ENCODE measurements at places on chromosomes 12 and 14. TPM values are rescaled to one million over a fixed set of nuclear protein-coding genes. Genes with fewer than 3 reads are reported as not detected.

CIDEB gene
- total RNA-seq: 44.2 TPM

HIP1R gene
- total RNA-seq: 31.9 TPM

APOLD1 gene
- 7.2 TPM for total RNA-seq

AHNAK2 gene
- not detected for total RNA-seq

POTEG gene
- total RNA-seq: not detected

TAS2R8 gene
- not detected for total RNA-seq

GLI1 gene
- 0.53 TPM for total RNA-seq

DNA sequence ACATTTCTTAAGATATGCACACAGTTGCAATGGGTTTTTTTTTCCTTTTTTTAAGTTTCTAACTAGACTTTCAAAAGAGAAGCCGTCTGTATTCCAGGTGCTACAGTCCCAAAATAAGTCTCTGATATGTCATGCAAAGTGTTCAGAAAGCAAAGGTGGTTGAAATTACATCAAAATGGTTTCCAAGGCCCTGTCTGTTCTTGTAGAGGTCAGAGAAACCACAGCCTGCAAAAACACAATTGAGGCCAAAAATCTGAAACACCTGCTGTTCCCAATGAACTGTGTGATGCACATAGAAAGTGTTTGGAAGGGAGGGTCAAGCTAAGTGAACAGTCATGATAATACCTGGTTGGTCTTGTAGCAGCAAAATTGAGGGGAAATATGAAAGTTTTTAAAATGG lies 91.0 kb downstream of the VRK1 start:
- DNase-seq: no peak

DNA sequence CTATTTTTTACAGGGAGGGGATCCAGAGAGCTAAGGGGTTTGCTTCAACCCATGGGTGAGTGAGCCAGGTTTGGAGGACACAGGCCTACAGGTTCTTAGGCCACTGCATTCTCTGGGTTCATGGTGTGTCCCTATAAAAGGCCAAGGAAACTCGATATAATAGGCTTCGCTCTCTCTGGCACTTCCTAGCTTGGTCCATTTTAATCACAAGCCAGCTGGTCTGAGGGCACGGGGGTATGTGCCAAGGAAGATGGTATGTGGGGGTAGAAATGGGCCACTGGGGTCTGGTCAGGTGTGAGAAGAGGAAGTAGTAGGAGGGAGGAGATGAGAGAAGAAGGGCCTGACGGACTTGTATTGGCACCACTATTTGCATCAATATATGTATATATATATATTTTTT lies 4.9 kb downstream of the ETV6 start:
- no peak for DNase-seq

DNA sequence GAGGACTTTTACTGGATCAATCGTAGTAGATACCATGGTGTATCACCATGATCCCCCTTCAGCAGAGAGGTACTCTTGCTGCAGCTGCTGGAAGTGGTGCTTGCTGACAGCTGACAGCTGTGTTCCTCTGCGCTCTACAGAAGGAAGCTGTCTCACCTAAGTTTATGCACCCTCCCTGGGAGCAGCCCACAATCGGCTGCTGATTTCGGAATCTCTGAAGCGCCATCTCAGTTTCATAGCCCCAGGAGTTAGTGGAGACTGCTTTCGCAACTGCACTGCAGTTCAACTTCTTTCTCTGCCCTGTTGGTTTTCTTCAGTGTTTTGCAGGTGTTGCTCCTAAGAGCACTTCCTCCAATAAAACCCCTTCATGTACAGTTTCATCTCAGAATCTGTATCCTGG lies 237.9 kb downstream of the PAWR start:
- DNase-seq: no peak

DNA sequence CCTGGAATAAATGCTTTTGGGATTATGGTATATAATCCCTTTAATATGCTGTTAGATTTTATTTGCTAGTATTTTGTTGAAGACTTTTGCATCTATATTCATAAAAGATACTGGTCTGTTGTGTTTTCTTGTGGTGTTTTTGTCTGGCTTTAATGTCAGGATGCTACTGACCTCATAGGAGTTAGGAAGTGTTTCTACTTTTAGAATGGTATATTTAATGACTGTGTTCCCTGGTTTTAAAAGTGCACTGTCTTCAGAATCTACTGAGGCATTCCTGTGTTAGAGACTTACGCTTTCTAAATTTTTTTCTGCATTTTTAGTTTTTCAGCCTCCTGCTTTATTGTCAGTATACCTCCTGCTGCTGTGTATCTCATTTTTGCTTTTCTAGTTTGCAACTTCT lies 51.6 kb downstream of the ARHGAP5 start:
- DNase-seq: no peak

DNA sequence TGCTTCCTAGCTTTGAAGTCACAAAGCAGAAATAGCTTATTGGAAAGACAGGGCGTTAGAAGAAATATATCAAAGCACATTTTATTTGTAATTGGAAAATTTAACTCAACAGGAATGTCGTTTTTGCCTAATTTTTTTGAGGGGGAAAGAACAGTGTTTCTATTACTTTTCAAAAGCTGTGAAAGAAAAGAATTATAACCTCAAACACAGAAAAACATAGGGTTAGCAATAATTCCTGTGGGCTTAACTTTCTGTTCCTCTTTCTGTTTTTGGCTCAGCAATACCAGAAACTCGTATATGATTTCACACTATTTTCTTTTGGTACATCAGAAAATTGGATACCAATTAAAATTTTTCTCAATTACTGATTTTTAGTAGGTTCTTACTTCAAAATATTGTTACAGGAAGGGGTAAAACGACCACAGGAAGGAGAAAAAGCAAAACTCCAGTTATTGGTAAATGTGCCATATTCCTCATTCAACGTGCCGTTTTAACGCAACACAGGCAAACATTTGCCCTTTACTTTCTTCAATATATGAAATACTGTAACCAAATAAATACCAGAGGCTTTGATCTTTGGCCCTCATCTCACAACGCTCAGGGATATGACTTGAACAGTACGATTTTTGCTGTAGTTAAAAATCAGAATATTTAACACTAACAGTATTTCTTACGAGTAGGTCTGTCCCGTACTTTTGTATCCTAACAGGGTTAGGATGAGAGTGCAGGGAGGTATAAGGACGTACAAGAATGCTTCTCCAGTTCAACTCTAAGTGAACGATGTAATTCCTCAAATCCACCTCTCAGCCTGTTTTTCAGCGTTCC lies 1.3 kb upstream of the RNU6-7 start:
- no peak for DNase-seq

DNA sequence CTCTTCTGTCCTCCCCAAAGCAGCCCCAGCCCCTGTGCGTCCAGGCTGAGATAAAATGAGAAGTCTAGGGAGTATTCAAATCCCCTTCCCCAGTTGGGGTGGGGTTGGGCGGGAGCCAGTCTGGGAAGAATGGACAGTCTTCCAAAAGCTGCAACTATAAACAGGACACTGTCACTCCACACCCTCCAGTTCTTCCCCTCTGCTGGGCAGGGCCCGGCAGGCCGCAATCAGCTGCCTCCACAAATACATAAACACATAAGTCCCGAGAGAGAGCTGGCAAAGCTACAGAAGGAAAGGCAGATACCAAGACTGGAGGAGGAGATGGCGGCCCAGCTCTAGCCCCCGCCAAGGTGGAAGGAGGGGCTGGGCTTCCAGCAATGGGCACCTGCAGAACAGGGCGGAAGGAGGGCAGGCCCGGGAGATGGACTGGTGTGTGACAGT lies 12.7 kb downstream of the LTBP2 start:
- no peak for DNase-seq

DNA sequence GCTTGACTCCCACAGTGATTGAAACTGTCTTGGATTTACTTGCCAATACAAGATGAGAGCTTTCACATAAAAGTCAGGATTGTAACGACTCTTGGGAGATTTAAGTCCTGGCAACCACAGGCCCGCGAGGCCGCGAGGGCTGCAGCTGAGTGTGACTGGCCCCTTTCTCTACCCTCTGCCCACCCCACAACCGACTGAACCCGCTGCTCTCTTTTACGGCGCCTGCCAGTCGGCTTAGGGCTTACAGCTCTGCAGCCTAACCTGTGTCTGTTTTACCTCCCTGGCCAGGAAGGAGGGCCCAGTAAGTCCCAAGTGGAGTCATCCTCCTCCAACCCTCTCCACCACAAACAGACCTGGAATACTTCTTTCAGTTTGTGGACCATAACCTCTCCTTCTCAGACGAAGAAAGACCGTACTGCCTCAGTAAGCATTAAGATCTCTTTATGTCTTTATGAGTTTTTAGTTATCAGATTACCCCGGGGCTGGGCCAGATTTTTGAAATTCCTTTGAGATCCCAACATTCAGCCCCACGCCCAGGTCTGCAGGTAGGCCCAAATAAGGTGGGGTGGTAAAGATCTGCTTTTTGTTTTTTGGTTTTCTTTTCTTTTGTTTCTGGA lies 12.6 kb upstream of the TIGAR start:
- DNase-seq: no peak

DNA sequence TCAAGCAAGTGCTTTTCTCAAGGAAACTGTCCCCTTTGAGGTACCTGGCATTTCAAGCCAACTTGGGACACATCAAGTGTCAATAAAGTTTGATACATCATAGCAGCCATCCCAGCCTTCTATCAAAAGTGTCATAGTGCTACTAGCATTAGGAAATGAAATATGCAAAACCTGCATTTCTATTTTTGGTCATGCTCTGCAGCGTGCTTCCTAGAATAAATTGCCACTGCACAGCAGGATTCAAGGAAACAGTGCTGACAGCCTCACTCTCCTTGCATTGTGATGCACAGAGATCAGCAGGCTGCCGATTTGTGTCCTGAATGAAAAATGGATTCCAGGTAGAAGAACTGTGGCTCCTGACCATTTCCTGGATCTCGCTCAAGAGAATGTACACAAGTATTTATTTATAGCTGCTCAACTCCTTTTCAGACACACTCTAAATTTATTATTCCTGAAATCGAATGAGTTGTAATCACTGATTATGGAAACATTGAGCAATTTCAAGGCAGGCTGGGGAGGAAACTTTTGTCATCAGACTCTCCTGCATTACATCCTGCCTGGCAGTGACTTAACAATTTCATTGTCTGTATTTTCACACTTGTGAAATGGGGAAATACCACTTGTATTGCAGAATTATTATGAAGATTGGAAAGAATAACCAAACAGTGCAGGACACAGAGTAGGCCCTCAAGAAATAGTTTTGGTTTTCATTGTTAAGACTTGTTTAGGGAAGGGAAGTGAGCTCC lies 120.9 kb downstream of the SLC38A6 start:
- DNase-seq: peak; percentile 45

- no peak for DNase-seq
Observed at GRCh38 chr12:59733200-59733599, 137.4 kb downstream of the SLC16A7 start.

DNA sequence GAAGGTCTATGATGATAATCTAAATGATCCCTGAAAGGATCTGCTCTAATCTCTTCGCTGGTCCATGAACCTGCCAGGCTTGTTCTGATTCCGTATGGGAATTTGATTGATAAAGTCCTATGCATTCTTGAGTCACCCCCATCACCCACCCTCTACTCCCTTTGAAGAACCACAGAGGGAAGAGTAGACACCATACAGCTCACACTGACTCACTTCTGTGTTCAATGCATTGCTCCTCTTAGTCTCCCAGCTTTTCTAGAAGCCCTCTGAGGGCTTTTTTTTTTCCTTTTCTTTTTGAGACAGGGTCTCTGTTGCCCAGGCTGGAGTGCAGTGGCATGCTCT lies 18.5 kb upstream of the GPRC5A start:
- no peak for DNase-seq

DNA sequence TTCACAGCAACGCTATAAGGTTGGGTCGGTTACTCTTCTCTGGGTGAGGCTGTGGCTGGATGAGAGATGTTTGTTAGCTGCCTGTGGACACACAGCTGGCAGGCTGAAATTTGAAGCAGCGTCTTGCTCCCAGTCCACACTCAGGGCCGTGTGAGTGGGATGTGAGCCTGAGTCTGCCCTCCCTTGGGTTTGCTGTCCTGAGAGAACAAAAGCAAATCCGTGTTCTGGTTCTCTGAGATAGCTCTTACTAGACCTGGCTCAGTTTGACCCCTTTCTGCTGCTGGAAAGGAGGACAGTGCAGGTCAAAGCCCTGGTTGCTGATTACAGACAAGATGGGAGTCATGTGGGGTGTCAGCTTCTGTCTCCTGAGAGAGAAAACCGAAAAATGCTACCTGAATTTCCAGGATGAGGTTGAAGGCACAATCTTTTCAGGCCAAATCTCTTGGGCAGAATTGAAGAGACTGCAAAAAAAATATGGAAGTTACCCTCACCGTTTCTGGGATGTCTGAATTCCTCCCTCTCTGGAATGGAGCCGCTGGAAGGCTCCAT lies 270.8 kb downstream of the ZFP36L1 start:
- no peak for DNase-seq

GRCh38 chr12:106767954-106768822 lies 6.3 kb upstream of the RIC8B start:
- DNase-seq: no peak

- no peak for DNase-seq
Observed at GRCh38 chr12:57543581-57543980, 3.4 kb downstream of the DCTN2 start.

DNA sequence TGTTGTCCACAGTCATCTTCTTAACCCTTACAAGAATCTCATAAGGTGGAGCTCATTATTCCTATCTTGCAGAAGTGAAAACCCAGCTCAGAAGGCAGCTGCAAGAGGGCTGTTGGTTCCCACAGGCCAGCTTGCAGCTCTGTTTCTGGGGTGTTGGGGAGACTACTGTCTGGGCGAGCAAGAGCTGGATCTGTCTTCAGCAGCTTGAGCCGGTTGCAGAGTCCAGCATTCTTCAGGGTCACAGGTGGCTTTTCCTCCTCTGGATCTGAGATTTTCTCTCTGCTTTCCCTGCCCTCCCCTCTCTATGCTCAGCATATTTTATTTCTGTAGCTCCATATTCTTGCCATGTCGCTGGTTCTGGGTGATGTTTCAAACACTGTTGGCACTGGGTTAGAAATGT lies 87.4 kb downstream of the PAPOLA start:
- DNase-seq: no peak

- no peak for DNase-seq
Observed at GRCh38 chr12:119229837-119230236, 51.1 kb downstream of the HSPB8 start.

DNA sequence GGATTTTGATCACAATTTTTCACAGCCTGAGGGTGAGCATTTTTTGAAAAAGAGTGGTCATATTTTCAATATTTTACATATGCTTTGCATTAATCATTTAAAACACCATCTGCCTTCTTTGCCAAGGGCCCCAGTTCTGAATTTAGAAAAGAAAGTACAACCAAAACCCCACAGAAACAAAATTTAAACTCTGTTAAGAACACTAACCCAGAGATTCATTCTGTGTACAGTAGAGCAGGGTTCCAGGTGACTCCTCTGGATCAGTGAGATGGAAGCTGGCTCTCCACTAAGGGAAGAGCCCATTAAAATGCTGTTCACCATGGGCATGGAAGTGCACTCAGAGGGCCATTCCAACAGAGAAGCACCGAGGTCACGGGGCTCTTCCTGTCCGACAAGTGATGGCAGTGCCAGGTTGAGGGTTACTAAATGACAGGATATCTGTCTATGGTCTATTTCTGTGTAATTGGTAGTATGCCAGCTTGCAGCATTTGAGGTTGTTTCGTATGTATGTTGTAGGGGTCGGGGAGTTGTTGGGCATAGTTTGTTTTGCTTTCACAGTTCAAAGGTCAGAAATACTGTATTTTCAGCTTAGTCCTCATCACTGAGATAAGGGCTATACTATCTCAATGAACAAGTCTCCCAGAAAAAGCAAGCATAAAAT lies 95.9 kb downstream of the SLC35F4 start:
- DNase-seq: no peak

GRCh38 chr12:3222979-3223378 lies 145.8 kb downstream of the TSPAN9 start:
- no peak for DNase-seq

- DNase-seq: no peak
Observed at GRCh38 chr14:75831952-75832351, 149.8 kb downstream of the TGFB3 start.

- no peak for DNase-seq
Observed at GRCh38 chr14:25103271-25103670, 53.3 kb upstream of the STXBP6 start.
